ENCODE measurements at places on chromosomes 6 and 20.

- DNase-seq: no peak
These were observed 16.5 kb upstream of the NNAT start for GRCh38 chr20:37504404-37505096.

GRCh38 chr20:17229256-17229655 is 2.4 kb downstream of the PCSK2 start:
- DNase-seq: no peak

DNA sequence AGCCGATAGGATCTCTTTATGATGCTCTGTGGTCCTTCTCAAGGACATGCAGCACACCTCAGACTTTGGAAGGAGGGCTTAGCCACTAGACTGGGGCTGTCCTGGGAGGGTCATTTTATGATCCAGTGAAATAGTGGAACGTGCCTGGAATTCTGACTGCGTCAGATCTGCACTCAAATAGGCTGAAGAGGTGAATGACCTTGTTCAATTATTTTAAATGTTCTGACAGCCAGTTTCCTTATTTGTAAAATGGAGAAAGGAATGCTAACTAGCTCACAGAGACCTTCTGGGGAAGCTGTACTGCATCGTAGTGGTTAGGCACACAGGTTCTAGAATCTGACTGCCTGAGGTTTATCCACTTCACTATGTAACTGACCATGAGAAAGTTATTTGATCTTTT is 587.5 kb downstream of the MAFB start:
- DNase-seq: no peak

GRCh38 chr20:58097943-58098342 is 130.5 kb downstream of the ANKRD60 start:
- DNase-seq: no peak

GRCh38 chr6:15626878-15627674 is 35.8 kb downstream of the DTNBP1 start:
- DNase-seq: no peak

Data from stimulated activated CD8-positive, alpha-beta memory T cell treated with anti-CD3 and anti-CD28 coated beads, Interleukin-4, amount 100 ng/mL, for 1 hour (primary cell).